Non-pigmented ciliary epithelial cell (primary cell): ENCODE measurements at places on chromosomes 5 and 9.

- DNase-seq = peak; percentile 86
Measured at GRCh38 chr5:96336351-96336985, 96.6 kb downstream of the PCSK1 start.

GRCh38 chr5:1208743-1209488 is 7.5 kb downstream of the SLC6A19 start:
- no peak for DNase-seq

DNA sequence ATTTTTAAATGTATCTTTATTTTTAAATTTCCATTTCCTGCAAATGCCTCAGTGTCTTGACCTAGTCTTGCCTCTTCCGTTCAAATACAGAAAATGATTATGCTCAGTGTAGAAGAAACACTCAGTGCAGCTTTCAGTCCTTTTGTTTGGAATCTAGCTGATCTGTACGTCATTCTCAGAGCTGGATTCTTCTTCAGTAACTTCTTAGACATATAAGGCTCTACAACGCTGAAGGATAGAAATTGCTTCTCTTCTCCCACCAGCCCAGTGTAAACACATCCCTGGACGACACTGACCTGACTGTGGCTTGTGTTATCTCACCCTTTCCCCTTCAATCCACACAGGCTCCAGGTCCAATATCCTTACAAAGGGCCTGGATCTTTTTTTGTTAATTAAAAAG is 3.2 kb upstream of the ALDH1B1 start:
- DNase-seq = no peak

DNA sequence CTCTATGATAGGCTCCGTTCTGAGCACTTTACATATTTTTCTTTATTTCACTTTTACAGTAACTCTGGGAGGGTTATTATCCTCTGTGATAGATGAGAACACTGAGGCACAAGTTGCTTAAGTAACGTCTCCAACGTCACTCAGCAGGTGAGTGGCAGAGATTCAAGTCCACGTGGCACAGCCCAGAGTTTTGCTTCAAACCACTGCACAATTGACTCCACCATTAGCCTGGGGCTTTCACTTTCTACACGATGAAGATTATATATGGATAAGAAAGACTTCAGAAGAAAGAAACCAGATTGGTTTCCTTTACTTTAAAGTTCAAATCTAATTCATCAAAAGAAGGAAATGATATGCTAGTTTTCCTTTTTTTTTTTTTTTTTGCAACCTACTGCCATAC is 245.9 kb downstream of the SYK start:
- DNase-seq = no peak

- DNase-seq = no peak
Measured at GRCh38 chr9:111148052-111149017, 110.1 kb upstream of the LPAR1 start.

GRCh38 chr5:172224996-172225395 is 31.0 kb downstream of the EFCAB9 start:
- no peak for DNase-seq

- no peak for DNase-seq
Measured at GRCh38 chr9:36517131-36517530, 55.6 kb upstream of the MELK start.

- DNase-seq = no peak
Measured at GRCh38 chr5:160488394-160489325, 67.0 kb downstream of the PTTG1 start.

DNA sequence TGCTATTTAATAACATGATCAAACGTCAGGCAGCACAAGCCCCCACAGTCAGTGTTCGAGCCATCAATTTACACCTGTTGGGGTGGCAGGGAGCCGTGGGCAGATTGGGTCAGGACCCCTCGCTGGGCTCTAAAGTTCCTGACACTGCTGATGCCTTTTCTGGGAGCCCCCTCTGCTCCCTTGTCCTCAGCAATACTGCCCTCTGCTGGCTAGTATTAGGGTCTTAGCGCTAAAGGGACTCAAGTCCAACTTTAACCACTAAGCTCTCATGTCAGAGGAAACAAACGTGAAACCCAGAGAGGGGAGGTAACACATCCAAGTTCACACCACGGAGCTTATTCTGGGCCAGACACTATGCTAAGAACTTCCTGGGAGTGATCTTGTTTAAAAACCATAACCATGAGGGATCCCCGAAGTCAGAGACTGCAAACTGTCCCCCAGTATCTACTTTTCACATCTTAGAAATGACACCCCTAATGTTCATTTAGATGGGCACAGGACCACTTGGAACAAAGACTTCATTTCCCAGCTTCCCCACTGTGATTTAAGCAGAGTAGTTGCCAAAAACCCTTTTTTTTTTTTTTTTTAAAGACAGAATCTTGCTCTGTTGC is 20.4 kb downstream of the ANKS6 start:
- DNase-seq = peak; percentile 42

GRCh38 chr5:177494346-177495195 is 2.8 kb downstream of the PDLIM7 start:
- DNase-seq = peak; percentile 82

GRCh38 chr9:38278931-38279679 is 113.4 kb upstream of the ALDH1B1 start:
- DNase-seq = no peak

DNA sequence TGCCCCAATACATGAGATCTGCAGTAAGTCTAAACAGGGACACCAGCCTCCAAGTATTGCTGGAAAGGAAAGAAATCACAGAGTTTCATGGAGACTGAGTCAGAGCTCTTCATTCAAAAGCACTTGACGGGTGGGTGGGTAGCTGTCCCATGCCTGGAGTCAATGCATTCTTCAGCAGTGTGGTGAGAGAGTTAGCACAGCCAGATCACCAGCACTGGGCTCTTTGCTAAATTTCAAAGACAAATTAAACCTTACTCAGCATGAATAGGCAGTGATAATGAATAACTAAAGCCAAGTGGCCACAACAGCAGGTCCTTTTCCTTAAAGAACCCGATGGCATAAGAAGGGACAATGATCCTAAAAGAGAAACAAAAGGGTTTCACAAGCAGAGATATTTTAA is 192.4 kb downstream of the ACTL7B start:
- DNase-seq = no peak

DNA sequence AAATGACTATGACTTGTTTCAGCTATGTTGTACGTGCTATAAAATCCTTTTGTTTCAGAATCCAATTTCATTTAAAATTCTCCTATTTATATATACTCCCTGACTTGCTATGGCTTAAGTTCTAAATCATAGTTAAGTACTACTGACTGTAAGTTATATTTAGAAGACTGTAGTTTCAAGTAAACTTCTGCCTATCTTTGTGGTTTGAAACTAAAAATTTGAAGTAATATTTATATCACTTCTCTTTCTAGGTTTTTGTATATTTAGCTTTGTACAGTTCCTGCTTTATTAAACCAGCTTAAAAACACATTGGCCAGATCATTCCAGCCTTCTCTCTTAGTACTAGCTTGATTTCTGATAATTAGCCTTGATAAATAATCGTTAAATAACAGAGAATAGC is 196.3 kb downstream of the MLLT3 start:
- no peak for DNase-seq

GRCh38 chr9:36415822-36416525 is 15.9 kb upstream of the RNF38 start:
- no peak for DNase-seq

GRCh38 chr5:168989731-168990505 is 311.0 kb downstream of the SLIT3 start:
- no peak for DNase-seq

DNA sequence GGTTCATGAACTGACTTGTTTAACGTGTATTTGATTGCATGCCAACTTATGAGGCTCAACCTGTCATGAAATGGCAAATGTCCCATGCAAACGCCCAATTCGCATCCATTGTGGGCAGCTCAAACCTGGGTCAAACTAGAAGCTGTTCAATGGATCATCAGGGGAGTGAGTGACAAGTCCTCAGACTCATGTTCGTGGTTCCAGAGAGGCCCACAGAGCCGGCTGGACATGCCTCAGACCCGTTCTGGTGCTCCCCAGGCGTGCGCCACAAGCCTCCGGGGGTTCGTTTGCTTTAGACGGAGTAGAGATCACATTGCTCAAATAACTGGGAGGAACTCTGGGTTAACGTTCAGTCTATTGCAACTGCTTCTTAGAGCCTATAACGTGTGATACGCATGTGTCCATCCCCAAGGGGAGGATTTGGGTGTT is 15.0 kb downstream of the GFI1B start:
- no peak for DNase-seq

GRCh38 chr5:132493821-132494220 is 3.2 kb upstream of the IRF1 start:
- DNase-seq = no peak

DNA sequence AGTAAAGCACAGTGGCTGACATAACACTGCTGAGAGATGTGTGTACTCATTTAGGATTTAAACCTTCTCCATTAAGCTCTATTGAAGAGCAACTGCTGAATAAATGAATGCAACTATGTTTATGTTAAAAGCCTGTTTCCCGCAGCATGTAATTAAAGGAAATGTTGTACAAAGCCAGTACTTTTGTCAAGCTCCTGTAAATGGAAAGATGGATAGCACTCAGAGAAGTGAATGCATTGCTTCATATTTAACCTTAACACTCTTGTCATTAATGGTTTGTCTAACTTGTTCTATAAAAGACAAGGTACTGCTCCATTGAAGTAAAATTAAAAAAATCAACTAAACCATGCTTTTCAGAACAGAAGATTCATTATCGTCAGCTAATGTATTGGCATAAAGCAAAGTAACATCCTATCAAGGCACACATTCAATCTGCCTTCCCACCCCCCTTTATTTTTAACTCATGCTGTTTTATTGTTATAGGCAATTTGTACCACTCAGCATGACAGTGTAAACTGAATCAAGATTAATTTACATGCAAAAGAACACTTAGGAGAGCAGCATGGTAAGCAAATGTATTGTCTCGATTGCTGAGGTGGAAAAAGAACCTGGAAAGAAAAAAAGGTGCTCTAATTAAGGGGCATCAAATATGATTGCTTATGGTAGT is 240.9 kb upstream of the TBCA start:
- no peak for DNase-seq

DNA sequence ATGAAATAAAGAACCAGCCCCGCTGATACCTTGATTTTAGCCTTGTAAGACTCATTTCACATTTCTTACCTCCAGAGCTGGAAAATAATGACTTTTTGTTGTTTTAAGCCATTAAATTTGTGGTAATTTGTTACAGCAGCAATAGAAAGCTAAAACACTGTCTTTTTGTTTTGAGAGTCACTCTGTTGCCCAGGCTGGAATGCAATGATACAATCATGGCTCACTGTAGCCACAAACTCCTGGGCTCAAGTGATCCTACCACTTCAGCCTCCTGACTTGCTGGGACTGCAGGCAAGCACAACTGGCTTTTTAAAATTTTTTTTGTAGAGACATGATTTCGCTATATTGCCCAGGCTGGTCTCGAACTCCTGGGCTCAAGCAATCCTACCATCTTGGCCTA is 34.7 kb upstream of the MYO10 start:
- DNase-seq = no peak

GRCh38 chr5:91027405-91028139 is 355.5 kb downstream of the ARRDC3 start:
- no peak for DNase-seq

DNA sequence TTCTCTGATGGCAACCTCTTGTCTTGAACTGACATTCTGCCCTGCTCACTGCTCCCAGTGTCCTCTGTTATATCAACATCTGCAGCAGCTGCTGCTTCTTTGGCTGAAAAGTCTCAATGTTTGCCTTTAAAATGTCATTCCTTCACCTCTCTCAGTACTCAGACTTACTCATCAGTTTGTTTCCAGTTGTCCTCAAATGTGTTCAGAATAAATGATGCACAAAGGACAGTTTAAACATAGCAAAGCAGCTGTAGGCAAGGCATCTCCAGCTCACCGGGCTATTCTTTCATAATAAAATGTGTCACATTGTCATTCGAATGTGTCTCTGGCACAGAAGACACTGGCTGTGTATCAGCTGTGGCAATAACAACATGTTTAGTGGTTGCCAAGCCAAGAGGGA is 590.9 kb upstream of the ZNF608 start:
- DNase-seq = no peak

GRCh38 chr5:113145757-113146387 is 169.3 kb downstream of the DCP2 start:
- DNase-seq = no peak

- DNase-seq = no peak
Measured at GRCh38 chr5:35852773-35853172, 3.9 kb upstream of the IL7R start.

- DNase-seq = no peak
Measured at GRCh38 chr9:128253140-128253990, 22.4 kb downstream of the GOLGA2 start.

DNA sequence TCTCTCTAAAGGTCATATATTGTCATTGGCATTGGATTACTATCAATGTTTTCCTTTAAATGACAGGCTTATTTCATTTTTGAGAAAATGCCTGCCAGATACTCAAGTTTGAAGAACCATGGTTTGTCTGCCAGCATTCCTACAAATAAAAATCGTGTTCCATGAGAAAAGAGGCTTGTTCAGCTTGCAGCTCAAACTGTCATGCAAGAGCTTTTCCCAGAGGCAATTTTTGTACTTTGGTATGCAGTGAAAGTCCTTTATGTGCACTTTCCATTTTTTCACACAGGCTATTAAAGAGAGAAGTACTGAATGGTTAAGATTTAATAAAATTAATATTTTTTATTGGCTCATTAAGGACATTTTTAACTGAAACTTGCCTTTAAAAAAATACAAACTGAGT is 110.4 kb downstream of the FBXO4 start:
- no peak for DNase-seq

DNA sequence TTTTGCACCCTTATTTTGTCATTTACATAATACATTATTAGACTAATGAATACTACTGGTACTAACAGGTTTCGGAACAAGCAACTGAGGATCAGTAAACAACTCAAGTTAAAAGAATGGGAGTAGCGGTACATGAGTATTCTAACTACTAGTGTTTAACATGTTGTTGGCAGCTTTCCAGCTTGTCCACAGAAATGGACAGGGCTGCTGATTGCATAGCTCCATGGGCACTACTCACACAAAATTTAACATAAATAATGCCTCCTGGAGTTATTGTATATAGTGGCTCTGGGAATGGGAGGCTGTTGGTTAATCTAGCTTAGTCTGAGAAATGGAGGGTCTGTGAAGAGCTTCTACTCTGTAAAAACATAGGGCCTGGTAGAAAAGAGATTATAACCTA is 6.7 kb downstream of the NCBP1 start:
- DNase-seq = no peak

GRCh38 chr9:108269371-108269770 is 586.4 kb downstream of the ACTL7B start:
- DNase-seq = no peak
